Cortex of kidney (tissue), 1 donor: ENCODE measurements at places on chromosomes 16 and 17.

- no peak for DNase-seq
Observed at GRCh38 chr17:4229627-4230541, 33.9 kb downstream of the ANKFY1 start.

DNA sequence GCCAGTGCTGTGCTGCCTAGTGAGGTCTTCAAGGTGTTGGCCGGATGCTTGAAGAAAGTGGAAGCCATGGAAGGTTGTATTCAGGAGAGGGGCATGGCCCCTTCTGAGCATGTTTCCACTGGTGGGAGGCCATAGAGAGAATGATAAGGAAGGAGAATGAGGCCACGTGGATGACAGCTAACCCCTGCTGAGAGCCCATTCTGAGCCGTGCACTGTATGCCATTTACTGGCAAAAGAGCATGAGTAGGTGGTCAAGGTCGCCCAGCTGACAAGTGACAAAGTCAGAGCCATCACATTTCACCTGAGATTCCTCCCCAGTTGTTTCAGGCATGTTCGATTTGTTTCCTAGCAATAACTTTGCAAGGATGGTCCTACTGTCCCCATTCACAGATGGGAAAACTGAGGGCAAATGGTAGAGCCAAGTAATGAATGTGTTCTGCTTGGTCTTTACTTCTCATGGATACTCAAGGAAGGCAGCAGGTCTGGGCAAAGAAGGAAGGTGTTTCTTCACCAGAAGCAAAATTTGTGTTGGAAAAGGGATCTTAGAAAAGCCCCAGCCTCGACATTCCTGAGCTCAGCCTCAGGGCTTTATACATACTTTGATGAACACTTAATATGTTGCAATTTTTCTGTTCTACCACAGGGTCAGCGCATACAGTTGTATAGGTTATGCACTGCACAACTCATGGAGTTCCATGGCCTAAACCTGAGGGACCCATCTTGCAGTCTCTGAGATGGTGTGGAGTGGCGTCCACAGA lies 10.5 kb upstream of the NKD1 start:
- DNase-seq = no peak

GRCh38 chr17:48930435-48930873 lies 14.2 kb downstream of the SNF8 start:
- DNase-seq = no peak

- DNase-seq = no peak
Observed at GRCh38 chr17:79517827-79518584, 92.8 kb downstream of the RBFOX3 start.

- no peak for DNase-seq
Observed at GRCh38 chr16:87057211-87057881, 259.8 kb downstream of the C16orf95 start.

- DNase-seq = no peak
Observed at GRCh38 chr17:49687878-49688491, 10.1 kb upstream of the SPOP start.

DNA sequence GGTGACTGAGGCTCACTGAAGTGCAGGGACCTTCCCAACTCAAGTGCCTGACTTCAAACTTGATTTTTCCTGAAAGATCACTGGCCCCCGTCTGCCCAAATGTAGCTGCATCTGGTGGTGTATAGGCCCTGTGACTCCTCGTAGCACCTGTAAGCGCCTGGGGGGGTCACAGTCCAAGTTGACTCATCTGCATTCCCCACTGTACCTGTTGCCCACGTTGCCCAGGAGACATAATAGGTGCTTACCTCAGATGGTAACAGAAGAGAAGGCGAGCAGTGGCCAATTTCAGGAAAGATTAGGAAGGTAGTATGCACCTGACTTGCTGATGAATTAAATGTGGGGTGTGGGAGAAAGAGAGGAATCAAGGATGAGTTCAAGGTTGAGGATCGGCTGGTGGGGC lies 44.1 kb upstream of the EMP2 start:
- no peak for DNase-seq

DNA sequence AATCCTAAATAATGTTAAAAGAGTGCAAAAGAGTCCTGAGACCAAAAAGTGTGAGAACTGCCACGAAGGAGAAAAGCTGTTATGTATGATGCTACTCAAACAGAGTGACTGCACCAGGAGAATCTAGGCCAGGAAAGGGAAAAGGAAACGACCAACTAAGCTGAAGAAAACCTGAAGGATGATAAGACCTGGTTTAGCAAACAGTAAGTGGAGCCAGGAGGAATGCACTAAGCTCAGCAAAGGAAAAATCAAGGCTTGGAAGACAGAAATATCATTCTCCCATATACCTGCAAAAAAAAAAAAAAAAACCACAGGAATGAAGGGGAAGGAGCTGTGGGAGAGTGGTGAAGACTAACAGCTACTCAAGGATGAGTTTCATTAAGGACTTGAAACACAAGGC lies 21.1 kb downstream of the CMC2 start:
- no peak for DNase-seq

DNA sequence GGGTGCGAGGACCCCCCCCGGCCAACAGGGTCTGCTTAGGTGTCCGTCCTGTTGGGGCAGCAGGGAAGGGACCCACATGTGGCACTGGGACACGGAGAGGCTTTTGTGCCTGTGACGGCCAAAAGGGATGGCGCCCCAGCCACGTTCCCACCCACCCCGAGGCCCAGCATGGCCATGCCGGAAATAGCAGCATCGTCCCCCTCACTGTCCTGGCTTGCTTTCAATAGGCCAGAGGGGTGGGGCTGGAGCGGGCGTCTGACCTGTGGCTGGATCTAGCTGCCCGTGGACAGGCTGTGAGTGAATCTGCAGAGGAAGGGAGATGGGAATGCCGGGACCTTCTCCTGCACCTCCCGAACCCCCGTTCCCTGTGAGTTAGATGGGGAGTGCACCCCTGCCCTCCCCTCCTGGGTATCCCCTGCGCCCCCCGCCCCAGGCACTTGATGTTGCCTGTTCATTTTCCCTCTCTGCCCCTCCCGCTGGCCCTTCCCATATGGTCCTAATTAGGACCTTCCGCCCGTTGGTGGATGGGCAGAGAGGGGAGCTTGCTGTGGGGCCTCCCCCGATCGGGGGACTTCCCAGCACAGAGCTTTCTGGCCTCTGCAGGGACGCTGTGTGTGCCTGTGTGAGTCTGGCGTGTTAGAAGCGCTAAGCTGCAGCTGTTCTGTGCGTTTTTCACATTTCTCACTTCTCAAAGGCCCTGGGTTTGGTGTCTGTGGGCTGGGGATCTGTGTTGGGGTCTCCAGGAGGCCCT lies 292.8 kb downstream of the SEC14L1 start:
- no peak for DNase-seq

DNA sequence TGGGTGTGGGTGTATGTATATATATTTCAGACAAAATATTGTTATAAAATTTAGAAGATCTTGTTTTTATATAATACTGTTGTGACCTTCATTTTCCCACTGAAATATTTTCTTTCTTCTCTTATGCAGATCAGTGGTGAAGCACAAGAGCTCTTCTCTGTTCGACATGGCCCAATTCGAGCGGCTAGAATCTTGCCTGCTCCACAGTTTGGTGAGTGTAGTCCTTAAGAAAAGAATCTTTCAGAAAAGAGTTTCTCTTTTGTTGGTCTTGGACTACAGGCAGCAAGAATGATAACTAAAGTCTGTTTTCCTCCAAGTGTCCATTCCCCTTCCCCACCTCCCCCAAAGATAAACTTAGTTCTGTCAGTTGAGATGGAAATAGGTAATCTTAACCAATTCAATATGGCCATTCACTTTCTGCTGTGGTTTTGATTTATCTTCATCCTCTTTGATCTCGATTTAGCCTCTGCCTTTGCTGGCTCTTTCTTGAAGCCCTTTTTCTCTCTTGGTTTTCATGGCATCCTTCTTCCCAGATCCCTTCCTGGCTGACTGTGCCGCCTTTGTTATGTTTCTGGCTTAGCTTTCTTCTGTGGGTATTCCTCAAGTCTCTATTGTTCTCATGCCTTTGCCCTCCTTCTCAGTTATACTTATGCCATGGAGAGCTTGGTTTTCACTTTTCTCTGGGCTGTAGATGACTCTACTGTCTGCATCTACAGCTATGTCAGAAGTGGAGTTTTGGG lies 69.6 kb downstream of the BCAS3 start:
- no peak for DNase-seq

DNA sequence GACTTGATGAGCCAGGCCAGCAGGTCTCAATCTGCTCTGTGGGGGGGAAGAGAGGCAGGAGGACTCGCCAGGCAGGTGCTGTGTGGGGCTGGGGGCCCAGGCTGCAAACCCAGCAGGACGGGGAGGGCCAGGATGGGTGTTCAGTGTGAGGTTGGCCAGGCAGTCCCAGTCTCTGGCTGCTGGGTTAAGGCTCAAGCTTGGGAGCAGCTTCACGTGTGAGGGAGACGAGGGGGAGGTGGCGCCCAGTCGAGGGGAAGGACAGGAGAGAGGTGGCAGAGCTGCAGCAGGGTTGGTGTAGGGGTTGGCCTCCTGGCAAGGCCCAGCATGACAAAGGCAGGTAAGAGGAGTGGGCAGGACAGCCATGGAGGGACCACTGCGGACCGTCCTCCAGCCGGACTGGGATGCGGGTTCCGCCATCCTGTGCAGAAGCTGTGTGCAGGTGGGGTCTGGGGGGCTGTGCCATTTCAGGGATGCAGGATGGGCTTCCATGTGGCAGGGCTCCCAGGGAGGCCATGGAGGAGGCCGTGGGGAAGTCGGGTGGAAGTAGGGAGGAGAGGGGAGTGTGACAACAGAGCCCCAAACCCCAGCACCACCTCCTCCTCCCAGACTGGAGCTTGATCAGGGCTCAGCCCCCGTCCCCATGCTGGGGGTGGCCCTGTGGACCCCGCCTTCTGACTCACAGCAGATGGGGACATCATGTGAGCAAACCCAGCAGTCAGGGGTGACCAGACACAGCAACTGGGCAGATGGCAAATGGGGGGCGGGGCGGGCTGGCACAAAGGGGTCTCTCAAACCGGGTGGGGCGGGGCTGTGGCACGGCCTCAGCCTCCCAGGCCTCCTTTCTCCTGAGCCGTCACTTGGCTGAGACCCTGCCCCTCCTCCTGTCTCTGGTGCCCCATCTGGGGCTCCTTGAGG lies 2.8 kb downstream of the ADGRG1 start:
- DNase-seq = no peak

GRCh38 chr17:32192379-32192778 lies 50.1 kb downstream of the RHOT1 start:
- DNase-seq = no peak

GRCh38 chr16:12646490-12647274 lies 157.0 kb downstream of the CPPED1 start:
- no peak for DNase-seq

GRCh38 chr17:10757067-10757466 lies 27.2 kb upstream of the TMEM220 start:
- no peak for DNase-seq

GRCh38 chr17:39063681-39064069 lies 87.8 kb downstream of the PLXDC1 start:
- DNase-seq = no peak

DNA sequence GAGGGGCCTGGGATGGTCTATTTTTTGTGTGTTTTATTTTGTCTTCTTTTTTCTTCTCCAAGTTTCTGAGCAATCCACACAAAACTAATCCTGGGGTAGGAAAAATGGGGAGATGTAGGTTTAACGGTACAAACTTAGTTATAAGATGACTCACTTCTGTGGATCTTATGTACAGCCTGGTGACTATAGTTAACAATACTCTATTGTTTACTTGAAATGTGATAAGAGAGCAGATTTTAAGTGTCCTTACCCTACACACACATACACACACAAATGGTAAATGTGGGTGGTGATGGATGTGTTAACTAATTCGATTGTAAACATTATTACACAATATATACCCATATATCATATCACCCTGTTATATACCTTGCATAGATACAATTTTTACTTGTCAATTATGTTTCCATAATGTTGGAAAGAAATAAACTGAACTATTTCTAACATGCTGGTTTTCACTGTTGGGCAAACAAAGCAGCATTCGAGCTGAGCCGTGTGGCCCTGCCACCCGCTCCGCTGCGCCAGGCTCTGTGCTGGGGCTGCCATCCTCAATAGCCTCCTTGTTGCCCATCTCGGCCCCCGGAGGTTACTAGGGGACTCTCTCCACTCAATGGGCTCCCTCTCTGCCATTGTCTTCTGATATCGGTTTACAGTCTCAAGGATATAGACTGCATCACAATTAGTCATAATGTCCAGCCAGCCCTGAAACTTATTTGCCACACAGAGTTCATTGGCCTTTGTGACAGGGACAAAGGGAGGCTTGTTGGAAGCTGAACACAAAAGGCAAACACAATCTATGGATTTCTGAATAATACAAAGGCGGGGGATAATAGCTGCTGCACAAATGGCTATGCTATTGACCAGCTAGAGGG lies 380.3 kb upstream of the MAF start:
- no peak for DNase-seq

GRCh38 chr16:70649300-70649699 lies 2.9 kb downstream of the IL34 start:
- DNase-seq = no peak

GRCh38 chr17:76056882-76057281 lies 15.4 kb downstream of the SRP68 start:
- DNase-seq = no peak

GRCh38 chr17:7113273-7114071 lies 1.1 kb downstream of the ASGR2 start:
- DNase-seq = no peak

- no peak for DNase-seq
Observed at GRCh38 chr17:41610965-41611640, 1.5 kb downstream of the KRT16 start.

GRCh38 chr16:66083171-66083570 lies 283.3 kb upstream of the CDH5 start:
- no peak for DNase-seq

- no peak for DNase-seq
Observed at GRCh38 chr17:8016632-8017424, 14.4 kb downstream of the GUCY2D start.

DNA sequence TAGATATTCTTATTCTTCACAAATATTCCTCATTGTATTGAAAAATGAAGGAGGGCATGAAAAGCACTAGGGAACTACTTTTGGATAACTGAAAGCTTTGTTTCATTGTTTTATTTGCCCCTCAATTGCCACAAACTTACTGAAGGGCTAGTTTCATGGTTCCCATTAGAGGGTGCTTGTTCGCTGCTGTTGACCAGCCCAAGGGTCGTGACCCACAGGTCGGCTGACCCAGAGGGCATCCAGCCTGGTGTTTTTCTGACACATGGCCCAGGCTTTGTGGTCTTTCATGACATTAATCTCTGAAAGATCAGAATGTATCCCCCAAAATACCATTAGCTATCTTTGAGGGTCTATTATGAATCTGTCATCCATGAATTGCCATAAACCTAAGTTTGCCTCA lies 30.0 kb downstream of the DGKE start:
- DNase-seq = no peak
